ENCODE measurements at places on chromosomes 1 and 21.

GRCh38 chr1:20699558-20699957 lies 18.2 kb downstream of the KIF17 start:
- no peak for DNase-seq

DNA sequence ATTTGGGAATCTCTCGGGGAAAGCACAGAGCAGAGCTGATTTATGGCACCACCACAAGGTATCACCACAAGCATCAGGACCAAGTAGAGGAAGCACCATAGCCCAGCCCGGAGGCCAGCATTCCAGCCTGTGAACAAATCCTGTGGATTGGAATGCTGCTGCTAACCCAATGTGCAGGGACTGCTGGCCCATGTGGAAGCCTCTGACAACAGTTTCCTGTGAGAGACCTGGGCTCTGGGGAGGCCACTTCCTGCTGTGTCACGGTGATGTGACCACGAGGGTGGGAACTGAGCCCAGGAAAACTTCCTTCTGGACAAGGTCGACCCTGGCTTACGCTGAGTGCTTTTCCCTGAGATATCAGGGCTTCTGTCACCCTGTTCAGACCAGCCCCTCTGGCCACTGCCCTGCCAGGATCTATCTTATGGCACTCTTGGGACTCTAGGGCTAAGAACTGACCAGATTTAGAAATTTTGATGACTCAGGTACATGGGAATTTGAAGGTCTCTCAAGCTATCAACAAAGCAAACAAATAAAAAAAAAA lies 88.3 kb upstream of the NGF start:
- DNase-seq: no peak

DNA sequence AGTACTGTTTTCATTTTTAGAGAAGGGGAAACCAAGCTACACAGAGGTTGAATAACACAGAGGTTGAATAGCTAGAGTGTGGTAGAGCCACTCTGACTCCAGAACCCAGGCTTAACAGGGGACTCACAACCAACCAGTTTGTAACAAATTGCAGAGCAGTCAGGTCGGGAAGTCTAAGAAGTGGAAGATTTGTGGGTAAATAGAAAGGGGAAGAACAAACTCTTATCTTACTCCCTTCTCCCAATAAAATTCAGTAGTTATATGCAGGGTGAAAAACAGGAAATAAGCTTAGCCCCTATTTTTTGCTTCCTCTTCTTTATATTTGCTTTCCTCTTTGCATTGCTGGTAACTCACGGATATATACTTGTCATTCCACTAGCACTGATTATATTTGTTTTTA lies 23.2 kb downstream of the CDC42 start:
- DNase-seq: no peak

DNA sequence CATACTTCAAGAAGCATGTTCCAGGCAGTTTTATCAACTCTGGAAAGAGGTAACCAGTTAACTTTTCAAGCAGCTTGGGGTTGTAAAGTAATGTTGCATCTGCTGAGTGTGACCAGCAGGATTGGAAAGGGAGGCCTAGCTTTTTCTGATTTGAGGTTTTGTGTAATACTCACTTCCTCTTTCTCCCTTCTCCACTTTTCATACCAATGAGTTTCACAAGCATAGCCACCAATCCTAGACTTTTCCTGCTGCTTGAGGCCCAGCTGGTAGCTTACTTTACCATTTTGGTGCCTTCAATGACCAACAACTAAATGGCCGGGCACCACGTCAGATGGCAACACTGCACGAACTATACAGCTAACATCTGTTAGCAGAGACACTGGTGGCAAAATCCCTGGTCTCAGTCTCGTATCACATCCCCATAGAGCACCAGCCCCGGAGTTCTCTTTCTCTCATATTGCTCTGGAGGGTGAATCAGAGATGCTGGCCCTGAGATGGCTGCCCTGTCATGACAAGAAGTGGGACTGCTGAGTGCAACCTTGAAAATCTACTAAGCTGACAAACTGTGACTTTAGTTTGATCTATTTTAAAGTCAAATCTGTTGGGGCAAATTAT lies 14.8 kb upstream of the GPR88 start:
- DNase-seq: no peak

DNA sequence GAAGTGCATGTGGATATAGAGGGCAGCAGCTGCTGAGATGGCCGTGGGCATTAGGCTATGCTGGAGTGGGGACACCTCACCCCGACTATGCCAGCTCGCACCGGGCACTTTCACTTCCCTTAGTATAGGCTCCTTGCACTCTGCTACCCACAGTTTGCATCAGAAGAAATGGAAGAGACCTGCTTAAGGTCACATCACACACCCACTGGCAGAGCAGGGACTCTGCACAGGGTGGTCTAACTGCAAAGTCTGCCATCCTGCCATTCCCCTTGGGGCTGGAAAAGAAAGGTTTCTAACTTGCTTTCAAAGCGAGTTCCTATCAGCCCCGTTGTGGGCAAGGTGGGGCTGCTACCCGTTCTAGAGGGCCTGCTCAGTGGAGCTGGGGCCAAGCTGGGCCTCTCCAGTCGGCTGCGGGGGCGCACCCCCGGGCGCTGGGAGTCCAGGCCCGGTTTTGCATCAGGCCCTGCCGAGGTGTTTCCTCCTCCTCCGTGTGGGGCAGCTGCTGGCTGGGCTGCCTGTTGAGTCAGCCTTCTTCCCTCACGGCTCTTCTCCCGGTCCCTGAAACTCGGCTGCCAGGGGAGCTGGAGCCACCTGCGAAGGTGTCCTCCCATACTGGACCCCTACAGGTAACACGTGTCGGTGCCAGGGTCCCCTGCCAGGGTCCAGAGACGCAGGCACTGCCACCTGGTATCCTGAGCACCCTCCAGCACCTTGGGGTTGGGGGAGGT lies at the start of gene SYTL1:
Gene SYTL1, plus strand, starts transcription at position 498 of the 728 bp plus-strand sequence. CDS start 3,313 bp downstream, outside the sequence.
- DNase-seq: no peak

- DNase-seq: no peak
Measured at GRCh38 chr1:5647234-5647633, 345.0 kb downstream of the NPHP4 start.
